ENCODE measurements at places on chromosomes 1 and 21. TPM values are rescaled to one million over a fixed set of nuclear protein-coding genes. Genes with fewer than 3 reads are reported as not detected.

GRCh38 chr1:12006167-12006921 is 13.0 kb upstream of the MIIP start:
- H3K4me3 ChIP-seq, result no peak overlapping the region
- H3K27me3 ChIP-seq, result no peaks in the 10 kb centered on the region
- H3K36me3 ChIP-seq, result peaks cover 79% of the 10 kb centered on the region
- no peaks in the 10 kb centered on the region for H3K4me1 ChIP-seq
- no peak overlapping the region for H3K27ac ChIP-seq

GRCh38 chr1:184860535-184860934 is 105.9 kb upstream of the EDEM3 start:
- no peaks in the 10 kb centered on the region for H3K36me3 ChIP-seq
- H3K4me3 ChIP-seq, result no peak overlapping the region
- no peaks in the 10 kb centered on the region for H3K27me3 ChIP-seq
- H3K4me1 ChIP-seq, result no peaks in the 10 kb centered on the region
- H3K27ac ChIP-seq, result no peak overlapping the region
- no peak for DNase-seq

DNA sequence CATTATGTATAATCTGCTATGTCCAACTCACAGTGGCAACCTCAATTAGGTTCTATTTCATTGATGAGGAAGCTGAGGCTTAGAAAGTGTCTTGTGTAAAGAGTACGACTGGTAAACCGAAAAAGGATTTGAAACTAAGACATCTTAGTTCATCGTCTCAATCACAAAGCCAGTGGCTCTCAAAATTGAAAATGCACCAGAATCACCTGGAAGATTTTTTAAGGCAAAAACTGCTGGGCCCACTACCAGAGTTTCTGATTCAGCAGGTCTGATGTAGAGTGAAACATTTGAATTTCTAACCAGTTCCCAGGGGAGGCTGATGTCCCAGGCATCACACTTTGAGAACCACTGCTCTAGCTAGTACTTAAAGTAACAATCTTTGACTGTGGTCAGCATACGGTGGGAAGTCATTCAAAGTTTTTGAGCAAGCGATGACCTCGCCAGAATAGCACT is 5.2 kb upstream of the LRRC53 start:
- H3K27ac ChIP-seq, result no peak overlapping the region
- no peak for DNase-seq
- H3K36me3 ChIP-seq, result no peaks in the 10 kb centered on the region
- no peak overlapping the region for H3K4me3 ChIP-seq
- no peaks in the 10 kb centered on the region for H3K27me3 ChIP-seq

The HTR6 gene
- not detected for total RNA-seq

The DCDC2B gene
- total RNA-seq, result not detected
